A673 (cell line): ENCODE measurements at places on chromosomes 4 and X. TPM values are rescaled to one million over a fixed set of nuclear protein-coding genes. Genes with fewer than 3 reads are reported as not detected.

DNA sequence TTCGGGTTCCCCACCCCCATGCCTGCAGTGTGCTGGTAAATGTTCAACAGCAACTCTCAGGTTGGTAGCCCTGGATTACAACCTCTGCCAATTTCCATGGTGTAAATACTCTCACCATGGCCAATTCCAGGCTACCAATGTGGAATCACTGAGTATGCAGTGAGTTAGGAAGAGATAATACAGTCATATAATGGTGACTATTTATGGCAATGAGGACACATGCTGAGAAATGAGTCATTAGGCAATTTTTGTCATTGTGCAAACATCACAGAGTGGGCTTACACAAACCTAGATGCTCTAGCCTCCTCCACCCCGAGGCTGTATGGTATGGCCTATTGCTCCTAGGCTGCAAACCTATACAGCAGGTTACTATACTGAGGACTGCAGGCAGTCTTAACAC lies 4.6 kb upstream of the CLDN24 start:
- no peaks in the 10 kb centered on the region for H3K4me1 ChIP-seq
- DNase-seq: peak; percentile 56
- H3K27ac ChIP-seq: no peak overlapping the region
- no peak overlapping the region for H3K4me3 ChIP-seq

- H3K27ac ChIP-seq: no peak overlapping the region
- peaks cover 4% of the 10 kb centered on the region for H3K4me1 ChIP-seq
- DNase-seq: no peak
- H3K4me3 ChIP-seq: no peak overlapping the region
These were observed 751.5 kb upstream of the FAM241A start for GRCh38 chr4:111393781-111394180.

DNA sequence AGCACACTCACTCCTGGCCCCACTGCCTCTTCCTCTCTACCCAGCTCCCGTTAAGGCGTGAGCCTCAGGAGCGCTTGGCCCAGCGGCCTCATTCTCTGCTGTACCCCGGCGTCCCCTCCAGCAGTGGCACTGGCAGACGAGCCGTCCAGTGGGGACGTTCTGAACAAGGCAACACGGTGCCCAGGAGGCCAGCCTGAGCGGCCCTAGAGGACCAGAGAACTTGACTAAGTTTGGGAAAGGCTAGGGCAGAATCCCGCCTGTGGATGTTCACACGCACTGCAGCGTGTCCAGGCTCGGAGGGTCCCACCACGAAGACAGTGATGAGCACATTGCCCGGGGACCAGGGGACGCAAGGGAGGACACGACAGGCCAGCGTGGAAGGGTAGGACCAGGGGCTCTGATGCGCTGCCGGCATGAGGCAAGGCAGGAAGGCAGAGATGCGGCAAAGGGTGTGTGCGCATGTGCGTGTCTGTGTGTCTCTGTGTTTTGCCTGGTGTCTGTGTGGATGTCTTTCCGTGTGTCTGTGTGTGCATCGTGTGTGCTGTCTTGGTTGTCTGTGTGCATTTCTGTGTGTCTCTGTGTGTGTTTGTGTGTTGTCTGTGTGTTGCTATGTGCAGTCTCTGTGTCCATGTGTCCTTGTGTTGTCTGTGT lies 89.4 kb downstream of the ABLIM2 start:
- DNase-seq: peak; percentile 71
- H3K27me3 ChIP-seq: no peaks in the 10 kb centered on the region
- peaks cover 53% of the 10 kb centered on the region for H3K4me1 ChIP-seq

GRCh38 chr4:158446106-158446505 lies 75.6 kb upstream of the RXFP1 start:
- no peaks in the 10 kb centered on the region for H3K36me3 ChIP-seq
- no peaks in the 10 kb centered on the region for H3K4me1 ChIP-seq
- no peak overlapping the region for H3K27ac ChIP-seq
- H3K27me3 ChIP-seq: no peaks in the 10 kb centered on the region
- no peak overlapping the region for H3K4me3 ChIP-seq

Gene FGB
- total RNA-seq: not detected in 2 replicates

Gene IL21
- total RNA-seq: not detected in 2 replicates

DNA sequence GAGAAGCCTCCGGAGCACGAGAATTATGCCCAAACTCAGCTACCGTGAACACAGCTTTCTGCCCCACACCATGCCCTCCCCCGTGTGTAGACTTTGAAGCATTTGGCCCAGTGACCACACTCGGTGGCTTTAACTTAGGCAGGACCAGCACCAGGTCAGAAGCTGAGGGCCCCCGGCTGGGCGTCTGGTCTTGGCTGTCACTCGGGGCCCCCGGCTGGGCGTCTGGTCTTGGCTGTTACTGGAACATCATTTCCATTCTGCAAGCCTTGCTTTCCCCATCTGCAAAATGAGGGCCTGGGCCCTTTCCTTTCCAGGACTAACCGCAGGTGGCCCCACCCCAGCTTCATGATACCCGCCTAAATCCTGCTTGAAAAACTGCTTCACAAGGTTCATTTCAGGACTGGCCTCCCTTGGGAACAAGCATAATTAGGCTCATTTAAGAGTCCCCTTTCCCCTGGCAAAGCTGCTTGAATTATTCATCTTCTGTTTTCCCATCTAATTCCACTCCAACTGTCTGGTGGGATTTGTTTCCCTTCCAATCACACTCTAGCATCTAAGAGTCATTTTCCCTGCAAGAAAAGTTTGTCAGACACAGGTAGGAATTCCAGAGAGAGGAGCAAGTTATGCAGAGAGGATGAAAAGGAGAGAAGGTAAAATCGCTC lies 82.5 kb downstream of the WFS1 start:
- H3K36me3 ChIP-seq: no peaks in the 10 kb centered on the region
- H3K27me3 ChIP-seq: no peaks in the 10 kb centered on the region
- DNase-seq: no peak

- H3K36me3 ChIP-seq: no peaks in the 10 kb centered on the region
- peaks cover 8% of the 10 kb centered on the region for H3K27me3 ChIP-seq
- no peaks in the 10 kb centered on the region for H3K4me1 ChIP-seq
- no peak overlapping the region for H3K27ac ChIP-seq
- DNase-seq: no peak
These were observed 87.0 kb upstream of the NDP start for GRCh38 chrX:44060221-44060620.

GRCh38 chr4:155473420-155474095 lies 96.8 kb upstream of the MAP9 start:
- no peaks in the 10 kb centered on the region for H3K27me3 ChIP-seq
- H3K36me3 ChIP-seq: no peaks in the 10 kb centered on the region
- no peak overlapping the region for H3K4me3 ChIP-seq
- DNase-seq: no peak

GRCh38 chr4:151987606-151988005 lies 226.8 kb upstream of the GATB start:
- H3K36me3 ChIP-seq: no peaks in the 10 kb centered on the region
- no peak overlapping the region for H3K4me3 ChIP-seq
- H3K4me1 ChIP-seq: peaks cover 9% of the 10 kb centered on the region
- H3K27me3 ChIP-seq: no peaks in the 10 kb centered on the region

GRCh38 chr4:40281099-40281498 lies 54.0 kb upstream of the CHRNA9 start:
- H3K36me3 ChIP-seq: no peaks in the 10 kb centered on the region
- DNase-seq: no peak
- H3K4me1 ChIP-seq: no peaks in the 10 kb centered on the region

Gene BCAP31
- total RNA-seq: 219 and 235 TPM in 2 replicates

Gene NXF2B
- total RNA-seq: not detected in 2 replicates

GRCh38 chr4:25803720-25804225 lies 59.0 kb downstream of the SEL1L3 start:
- H3K4me3 ChIP-seq: no peak overlapping the region
- peaks cover 16% of the 10 kb centered on the region for H3K4me1 ChIP-seq
- no peak for DNase-seq

Gene DGAT2L6
- total RNA-seq: not detected in 2 replicates

GRCh38 chr4:2390146-2390545 lies 28.3 kb downstream of the ZFYVE28 start:
- no peaks in the 10 kb centered on the region for H3K36me3 ChIP-seq
- no peak overlapping the region for H3K4me3 ChIP-seq
- no peak for DNase-seq
- H3K27ac ChIP-seq: no peak overlapping the region
- H3K27me3 ChIP-seq: no peaks in the 10 kb centered on the region

- H3K4me1 ChIP-seq: peaks cover 4% of the 10 kb centered on the region
- no peaks in the 10 kb centered on the region for H3K36me3 ChIP-seq
- no peak overlapping the region for H3K4me3 ChIP-seq
- peak; percentile 22 for DNase-seq
- H3K27me3 ChIP-seq: peaks cover 3% of the 10 kb centered on the region
These were observed 238.8 kb downstream of the GRIA3 start for GRCh38 chrX:123422875-123423274.

- no peak overlapping the region for H3K4me3 ChIP-seq
- H3K36me3 ChIP-seq: no peaks in the 10 kb centered on the region
- no peaks in the 10 kb centered on the region for H3K27me3 ChIP-seq
- no peak overlapping the region for H3K27ac ChIP-seq
- peaks cover 22% of the 10 kb centered on the region for H3K4me1 ChIP-seq
These were observed 165.3 kb downstream of the FBXO8 start for GRCh38 chr4:174118171-174118570.

Gene CYTL1
- 7.5 and 9.1 TPM in 2 replicates for total RNA-seq

GRCh38 chr4:188534917-188535316 lies 395.7 kb downstream of the TRIML1 start:
- no peak overlapping the region for H3K27ac ChIP-seq
- no peak for DNase-seq
- H3K4me1 ChIP-seq: no peaks in the 10 kb centered on the region
- no peaks in the 10 kb centered on the region for H3K27me3 ChIP-seq
- no peaks in the 10 kb centered on the region for H3K36me3 ChIP-seq
- no peak overlapping the region for H3K4me3 ChIP-seq

DNA sequence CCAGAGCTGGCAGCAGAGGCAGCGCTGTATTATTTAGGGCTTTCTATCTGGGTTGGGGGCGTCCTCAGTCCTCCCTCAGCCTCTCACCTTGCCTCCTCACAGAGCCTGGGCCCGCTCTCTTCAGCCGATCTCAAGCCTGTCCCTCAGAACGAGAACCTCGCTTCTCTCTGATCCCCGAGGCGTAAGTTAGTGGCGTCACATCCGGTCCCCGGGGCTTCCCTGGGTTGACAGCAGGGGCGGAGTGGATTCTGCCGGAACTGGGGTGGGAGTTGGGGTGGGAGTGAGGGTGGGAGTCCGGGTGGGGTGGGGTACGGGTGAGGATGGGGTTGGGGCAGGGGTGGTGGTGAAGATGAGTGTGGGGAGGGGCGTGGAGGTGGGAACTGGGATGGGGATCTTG lies at the start of gene MAGEA10:
Gene MAGEA10, minus strand, starts transcription at position 190 of the 397 bp plus-strand sequence. CDS start 2,957 bp downstream, outside the sequence.
- no peaks in the 10 kb centered on the region for H3K36me3 ChIP-seq
- H3K4me3 ChIP-seq: no peak within 1 kb of the TSS
- DNase-seq: no peak
- no peaks in the 10 kb centered on the region for H3K27me3 ChIP-seq
- no peaks in the 10 kb centered on the region for H3K4me1 ChIP-seq
